Suppressor macrophage treated with lipopolysaccharide for 1 hour (primary cell): ENCODE measurements at places on chromosomes 7 and 10.
A peak's percentile ranks its signal among the peaks of the same experiment; 100 is the strongest.

DNA sequence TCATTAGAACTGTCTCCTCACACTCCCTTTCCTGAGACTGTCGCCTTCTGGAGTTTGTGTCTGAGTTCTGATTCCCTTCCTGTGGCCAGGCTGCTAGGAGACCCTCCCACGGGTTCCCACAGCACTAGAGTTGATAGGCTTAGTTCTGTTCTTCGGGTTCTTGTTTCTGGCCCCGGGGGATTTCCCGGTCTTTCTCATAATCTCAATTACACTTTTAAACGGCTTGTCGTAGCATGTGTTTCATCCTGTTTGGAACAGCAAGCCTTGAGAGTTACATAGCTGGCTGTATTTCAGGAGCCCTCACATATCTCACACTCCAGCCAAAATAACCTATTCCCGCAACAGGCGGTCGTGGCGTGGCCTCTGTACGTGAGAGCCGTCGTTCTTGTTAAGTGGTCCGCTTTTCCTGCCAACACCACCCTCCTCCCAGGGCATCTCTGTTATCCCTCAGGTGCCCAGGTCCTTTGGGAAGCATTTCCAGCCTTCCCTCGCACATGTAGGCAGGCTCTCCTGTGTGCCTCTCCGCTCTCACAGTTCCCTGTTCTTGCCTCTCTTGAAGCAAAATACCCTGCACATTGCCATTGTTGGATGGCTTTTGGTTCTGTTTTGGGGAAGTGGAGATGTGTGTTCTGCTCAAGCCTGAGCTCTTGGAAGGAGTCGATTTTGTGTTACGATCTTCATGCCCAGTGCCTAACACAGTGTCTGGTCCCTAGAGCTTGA, 46.0 kb downstream of the CDC123 start:
- DNase-seq: peak; percentile 93

DNA sequence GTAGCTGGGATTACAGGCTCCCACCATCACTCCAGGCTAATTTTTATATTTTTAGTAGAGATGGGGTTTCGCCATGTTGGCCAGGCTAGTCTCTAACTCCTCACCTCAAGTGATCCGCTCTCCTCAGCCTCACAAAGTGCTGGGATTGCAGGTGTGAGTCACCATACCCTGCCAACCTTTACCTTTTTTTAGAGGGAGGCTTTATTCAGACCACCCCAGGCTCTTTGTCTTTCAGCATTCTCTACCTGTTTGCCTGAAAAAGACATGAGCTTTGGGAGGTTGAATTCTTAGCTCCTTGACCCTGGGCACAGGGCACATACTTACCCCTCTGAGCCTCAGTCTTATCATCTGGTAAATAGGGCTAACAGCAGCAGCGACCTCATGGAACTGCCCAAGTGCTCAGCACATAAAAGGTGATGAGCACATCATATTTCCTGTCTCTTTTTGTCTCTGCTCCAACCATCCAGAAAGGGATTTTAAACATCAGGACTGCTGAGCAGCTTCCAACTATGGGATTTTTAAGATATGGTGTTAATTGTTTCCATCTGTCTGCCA, 17.0 kb downstream of the FRMPD2 start:
- no peak for DNase-seq

DNA sequence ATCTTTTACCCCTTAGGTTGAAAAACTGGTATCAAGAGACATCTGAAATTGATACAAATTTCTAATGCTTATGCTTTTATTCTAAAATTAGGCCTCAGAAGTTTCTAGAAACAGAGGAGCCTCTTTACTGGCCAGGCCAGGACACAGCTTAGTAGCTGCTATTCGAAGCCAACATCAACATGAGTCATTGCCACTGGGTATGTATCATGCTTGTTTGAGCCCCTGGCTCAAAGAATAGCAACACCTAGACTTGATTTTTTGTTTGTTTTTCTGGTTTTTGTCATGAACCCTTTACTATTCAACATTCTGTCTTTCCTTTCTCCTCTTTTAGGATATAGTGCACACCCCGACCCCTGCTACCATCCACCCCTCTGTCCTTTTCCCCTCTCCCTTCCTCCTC, 90.9 kb upstream of the STK17A start:
- no peak for DNase-seq

GRCh38 chr10:88880282-88881076, 434 bp downstream of the STAMBPL1 start:
- DNase-seq: peak; percentile 94

- no peak for DNase-seq
These were observed 388.4 kb downstream of the TFEC start for GRCh38 chr7:115642194-115642593.

DNA sequence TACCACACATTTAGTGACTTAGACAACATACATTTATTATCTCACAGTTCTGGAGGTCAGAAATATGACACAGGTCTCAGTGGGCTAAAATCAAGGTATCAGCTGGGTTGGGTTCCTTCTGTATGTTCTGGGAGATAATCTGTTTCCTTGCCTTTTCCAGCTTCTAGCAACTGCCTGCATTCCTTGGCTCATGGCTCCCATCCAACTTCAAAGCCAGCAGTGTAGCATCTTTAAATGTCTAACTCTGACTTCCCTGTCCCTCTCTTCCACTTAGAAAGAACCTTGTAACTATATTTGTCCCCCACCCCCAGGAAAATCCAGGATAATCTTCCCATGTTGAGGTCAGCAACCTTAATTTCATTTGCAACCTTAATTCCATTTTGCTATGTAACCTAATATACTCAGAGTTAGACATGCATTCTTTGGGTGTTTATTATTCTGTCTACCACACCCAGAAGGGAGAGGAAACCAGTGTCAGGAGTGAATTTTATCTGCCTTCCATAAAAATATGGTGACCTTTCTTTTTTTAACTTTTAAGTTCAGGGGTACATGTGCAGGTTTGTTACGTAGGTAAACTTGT, 57.3 kb upstream of the SMIM30 start:
- no peak for DNase-seq

DNA sequence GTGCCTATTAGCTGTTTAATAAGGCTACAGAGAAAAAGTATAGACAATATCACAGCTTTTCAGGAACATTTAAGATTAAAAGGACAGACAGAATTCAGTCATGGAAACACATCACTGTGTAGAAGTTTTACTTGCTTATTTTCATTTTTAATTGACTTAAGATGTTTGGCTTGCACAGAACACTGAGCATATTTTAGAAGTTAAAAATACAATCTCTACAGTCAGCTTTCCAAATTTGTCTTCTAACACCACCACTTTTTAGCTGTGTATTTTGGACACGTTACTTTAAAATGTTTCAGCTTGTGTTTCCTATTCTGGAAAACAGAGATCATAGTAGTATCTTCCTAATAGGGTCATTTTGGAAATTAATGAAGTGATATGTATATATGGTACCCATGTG, 11.8 kb downstream of the CFAP69 start:
- DNase-seq: no peak

- no peak for DNase-seq
These were observed 383.2 kb downstream of the DNAJB6 start for GRCh38 chr7:157719705-157720655.

GRCh38 chr7:23404546-23405239, 65.6 kb downstream of the IGF2BP3 start:
- no peak for DNase-seq

- DNase-seq: no peak
These were observed 51.4 kb downstream of the PCDH15 start for GRCh38 chr10:54749623-54750022.

DNA sequence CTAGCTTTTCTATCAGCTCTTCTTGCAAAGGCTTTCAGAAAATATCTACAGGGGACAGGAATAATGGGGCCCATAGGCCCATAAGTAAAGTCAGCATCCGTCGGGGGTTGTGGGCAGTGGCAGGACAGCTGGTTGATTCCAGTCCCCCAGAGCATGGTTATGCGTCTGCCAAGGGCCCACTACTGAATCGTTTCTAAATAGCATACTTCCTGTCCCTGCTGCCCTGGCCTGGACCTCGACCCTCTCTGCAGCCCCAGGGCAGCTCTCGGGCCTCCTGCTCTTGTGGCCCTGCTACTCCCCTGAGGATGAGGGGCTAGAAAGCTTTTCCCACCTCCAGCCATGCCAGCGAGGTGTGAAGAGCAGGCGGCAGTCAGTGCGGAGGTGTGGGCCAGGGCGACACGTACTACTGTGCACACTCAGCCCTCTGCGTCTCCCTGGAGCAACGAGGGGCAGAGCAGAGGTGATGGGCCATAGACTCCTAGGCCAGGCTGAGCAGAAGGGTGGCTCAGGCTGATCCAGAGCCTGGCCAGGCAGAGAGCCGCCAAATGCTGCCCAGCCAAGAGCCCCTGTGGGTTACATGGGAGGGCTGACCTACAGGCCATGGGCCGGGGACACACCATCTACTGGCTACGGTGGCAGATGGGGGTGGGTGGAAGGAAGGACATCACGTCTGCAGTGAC, 4.7 kb upstream of the OPN4 start:
- no peak for DNase-seq

GRCh38 chr7:28055161-28055544, 125.4 kb downstream of the JAZF1 start:
- no peak for DNase-seq

GRCh38 chr10:14507176-14507575, 176.5 kb upstream of the FRMD4A start:
- no peak for DNase-seq

DNA sequence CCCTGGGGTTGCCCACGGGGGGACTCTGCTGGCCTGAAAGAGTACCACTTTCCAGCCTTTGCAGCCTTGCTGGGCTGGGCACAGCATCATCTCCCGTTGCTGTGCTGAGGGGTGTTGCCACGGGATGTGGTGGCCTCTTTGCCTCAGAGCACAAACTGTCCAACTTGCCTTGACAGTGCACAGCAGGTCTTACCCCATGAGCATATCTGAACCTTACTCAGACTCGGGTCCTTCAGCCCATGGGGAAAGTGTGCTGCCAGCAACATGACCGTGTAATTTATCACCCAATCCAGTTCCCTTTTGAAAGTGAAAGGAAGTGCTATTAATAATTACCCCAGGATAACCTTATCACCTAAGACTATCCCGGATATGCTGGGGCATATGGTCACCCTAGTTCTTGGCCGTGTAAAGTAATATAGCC, 46.8 kb downstream of the TBXAS1 start:
- peak; percentile 76 for DNase-seq

DNA sequence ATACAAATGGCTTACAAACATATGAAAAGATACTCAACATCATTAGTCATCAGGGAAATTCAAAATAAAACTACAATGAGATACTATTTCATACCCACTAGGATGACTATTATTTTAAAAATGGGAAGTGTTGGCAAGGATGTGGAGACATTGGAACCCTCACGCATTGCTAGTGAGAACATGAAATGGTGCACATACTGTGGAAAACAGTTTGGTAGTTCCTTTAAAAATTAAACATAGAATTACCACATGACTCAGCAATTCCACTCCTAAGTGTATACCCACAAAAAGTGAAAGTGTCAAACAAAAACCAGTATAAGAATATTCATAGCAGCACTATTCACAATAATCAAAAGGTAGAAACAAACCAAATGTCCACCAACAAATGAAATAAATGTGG, 48.5 kb upstream of the SHTN1 start:
- DNase-seq: peak; percentile 73

DNA sequence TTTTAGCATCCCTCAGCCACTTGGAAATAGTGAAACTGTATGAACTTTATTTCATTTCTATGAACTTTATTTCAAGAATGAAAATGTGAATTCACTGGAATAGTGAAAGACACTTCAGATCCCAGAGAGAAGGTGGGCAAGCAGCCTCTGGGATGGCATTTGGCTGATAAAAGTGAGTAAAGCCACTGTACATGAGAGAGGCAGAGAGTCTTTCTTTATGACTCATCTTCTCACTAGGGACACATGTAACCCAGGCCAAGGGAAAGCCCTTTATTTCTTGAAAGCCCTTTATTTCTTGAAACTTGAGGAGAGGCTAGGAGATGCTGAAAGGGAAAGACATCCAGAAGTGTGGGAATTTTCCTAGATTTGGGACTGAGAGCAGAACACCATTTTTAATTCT, 148.9 kb upstream of the SMIM30 start:
- no peak for DNase-seq

GRCh38 chr10:44581996-44582395, 197.1 kb upstream of the CXCL12 start:
- no peak for DNase-seq

DNA sequence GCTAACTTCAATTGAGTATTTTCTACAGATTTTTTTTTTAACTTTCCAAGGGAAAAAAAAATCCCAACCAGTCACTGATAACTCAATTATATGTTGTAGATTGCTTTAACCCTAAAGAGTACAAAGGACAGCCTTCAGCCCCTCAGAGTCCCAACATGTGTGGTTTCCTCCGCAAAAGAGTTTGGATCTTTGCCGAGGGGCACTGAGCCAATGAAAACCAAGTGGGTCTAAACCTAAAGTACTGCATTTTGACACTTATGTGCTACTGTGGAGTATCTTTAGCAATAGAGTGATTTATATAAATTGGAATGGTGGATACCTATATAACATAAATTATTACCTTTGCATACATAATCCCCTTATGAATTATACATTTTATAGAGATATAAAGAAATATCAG, 91.5 kb downstream of the SEMA3D start:
- no peak for DNase-seq

DNA sequence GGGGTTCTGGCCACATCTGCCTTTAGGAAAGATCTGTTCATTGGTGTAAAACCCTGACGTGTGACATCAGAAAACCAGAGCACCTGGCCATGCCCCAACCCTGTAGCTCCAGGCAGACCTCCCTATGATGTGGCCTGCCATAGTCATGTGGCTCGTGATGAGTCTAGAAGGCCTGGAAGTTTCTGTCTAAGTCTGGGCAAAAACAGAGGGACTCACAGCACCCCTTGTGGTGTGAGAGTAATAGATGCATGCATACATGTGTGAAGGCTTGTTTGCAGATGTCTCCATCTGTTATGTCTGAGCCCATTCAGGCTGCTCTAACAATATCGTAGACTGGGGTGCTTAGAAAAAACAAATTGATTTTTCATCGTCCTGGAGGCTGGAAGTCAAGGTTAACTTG, 309.3 kb downstream of the PAXIP1 start:
- DNase-seq: no peak

DNA sequence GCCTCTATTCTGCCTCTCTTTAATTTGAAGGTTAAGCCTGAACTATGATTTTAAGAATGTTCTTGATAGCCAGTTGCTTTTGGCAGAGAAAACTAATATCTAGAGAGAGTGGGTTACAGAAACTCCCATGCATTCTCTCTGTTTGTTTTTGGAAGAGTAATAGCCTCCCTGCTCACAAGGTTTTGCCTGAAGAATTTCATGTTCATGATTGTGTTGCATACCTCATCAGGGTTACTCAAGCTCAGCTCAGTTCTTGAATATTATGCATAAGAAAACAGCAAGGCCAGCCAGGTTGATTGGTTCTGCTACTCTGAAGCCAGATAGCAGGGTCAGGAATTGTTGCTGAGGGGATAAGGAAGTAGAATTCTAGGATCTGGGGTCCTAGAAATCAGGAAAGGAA, 137.4 kb downstream of the MDFIC start:
- no peak for DNase-seq
